ENCODE measurements at places on chromosomes 7 and 10.
A peak's percentile ranks its signal among the peaks of the same experiment; 100 is the strongest.

- peak; percentile 13 for DNase-seq
Measured at GRCh38 chr10:22103701-22104470, 100.4 kb upstream of the DNAJC1 start.

GRCh38 chr7:47814905-47815613 lies 133.2 kb downstream of the PKD1L1 start:
- DNase-seq = peak; percentile 30

DNA sequence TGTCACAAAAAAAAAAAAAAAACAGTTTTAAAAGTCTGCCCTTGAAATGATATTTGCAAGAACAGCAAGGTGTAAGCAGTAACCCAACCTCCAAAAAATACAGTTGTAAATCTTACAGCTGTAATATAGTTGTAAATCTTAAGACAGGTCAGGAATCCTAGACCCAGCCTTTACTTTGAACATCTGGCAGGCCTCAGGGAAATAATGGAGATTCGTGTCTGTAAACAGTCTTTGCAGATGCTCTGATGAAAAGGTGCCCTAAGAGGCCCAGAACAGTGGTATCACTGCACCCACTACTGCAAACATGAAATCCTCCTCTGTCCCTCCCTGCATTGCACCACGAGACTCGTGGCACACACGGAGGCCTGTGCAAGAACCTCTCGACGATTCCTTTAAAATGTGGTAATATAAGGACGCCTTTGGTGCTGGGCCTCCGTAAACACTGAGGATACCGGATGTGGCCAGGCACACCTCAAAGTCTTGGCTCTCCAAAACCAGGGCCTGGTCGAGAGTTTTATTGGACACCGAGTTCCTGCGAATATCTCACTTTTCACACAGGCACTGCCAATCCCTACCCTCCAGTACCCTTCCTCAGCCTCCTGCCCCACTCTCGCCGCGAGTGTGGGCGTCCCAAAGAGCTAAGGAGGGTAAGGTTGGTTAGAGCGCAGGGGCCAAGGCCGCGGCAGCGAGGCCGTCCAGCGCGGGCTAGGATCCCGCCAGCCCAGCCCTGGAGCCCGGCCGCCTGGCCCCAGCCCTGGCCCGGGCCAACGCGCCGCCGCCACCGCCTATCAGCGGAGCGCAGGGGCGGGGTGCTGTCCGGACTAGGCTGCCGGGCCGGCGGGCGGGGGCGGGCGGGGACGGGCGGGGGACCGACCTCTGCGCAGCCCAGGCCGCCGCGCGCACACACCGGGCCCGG lies at the start of gene REEP3:
TSS of gene REEP3 (plus strand) at position 902 of the 916 bp plus-strand sequence. CDS start 145 bp downstream, outside the sequence.
- peak; percentile 90 for DNase-seq

DNA sequence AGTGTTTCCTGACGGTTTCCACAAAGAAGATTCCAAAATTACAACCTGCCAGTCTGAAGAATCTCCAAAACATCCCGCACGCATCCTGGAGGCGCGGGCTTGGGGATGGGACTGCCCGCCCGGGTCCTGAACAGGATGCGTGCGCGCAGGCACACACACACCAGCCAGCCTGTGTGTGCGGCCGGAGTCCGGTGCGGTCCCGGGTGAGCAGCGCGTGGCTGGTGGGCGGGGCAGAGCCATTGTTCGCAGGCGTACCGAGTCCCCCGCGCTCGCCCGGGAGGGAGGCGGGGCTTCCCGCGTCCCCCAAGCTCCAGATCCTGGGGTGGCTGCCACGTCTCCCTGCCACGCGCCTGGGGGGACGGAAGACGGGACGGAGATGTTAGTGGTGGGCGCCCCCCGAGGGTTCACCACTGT lies 675 bp upstream of the SCD start:
- DNase-seq = peak; percentile 94

DNA sequence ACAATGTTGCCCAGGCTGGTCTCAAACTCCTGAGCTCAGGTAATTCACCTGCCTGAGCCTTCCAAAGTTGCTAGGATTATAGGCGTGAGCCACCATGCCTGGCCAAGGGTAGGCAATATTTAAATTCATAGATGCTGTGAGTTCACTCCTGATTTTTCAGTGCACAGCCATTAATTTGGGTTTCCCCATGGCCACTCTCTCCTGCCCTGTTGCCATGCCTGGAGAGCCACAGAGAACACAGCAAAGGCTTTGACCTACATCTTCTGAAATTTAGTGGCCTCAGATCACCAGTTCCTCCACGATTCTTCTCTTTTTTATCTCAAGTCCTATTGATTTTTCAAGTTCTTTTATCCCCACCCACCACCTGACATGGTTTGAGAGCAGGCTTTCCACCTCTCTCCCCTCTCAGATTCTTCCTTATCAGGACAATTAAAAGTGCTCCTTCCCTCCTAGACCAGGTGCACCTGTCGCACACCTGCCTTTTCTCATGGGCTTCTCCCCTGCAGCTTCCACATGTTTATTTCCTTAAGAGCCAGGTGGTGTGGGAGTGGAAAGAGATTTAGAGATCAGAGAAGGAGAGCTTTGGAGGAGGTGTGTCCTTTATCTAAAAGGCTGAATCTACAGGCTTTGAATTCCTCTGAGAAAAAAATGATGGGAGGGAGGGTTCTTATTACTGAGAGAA lies 123.8 kb downstream of the ADRA2A start:
- no peak for DNase-seq

DNA sequence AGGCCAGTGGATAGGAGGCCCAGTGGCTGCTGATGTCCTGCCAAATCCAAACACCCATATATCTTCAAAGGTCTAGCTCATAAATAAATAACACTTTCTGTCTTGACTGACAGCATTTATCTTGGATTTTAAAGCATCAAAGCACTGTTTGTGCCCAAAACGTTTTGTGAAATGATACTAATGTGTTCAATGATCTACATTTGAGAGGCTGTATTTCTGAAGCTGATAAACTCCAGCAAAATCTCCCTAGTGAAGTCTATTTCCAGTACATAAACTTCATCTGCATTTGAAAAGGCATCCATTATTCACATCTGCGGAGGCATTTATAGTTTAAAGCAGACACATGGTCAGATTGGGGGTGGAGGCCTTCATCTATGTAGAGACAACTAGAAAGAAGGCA lies 276.3 kb downstream of the HPSE2 start:
- no peak for DNase-seq

- no peak for DNase-seq
Measured at GRCh38 chr7:24764972-24765744, 7.9 kb upstream of the GSDME start.
